NCI-H748 treated with DMSO at 0.1 percent for 48 hours (cell line): ENCODE measurements at places on chromosomes 2 and 18.

DNA sequence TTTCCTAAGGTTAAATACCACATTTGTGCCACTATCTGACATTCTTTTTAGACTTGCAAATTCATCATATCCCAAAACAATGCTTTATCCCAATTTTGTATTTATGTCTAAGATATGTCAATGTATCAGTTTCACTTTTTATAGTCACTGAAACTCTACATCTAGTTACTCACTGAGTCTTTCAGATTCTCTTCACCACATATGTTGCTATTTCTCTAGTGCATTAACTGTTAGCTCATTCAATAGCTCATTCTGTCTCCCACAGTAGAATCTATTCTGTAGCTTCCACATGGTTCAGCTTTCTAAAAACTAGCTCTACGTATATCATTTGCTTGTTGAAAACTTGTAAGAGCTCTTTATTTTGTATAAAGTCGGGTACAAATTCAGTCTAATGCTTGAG lies 1420.6 kb upstream of the NXPH2 start:
- no peak for DNase-seq

GRCh38 chr2:147689220-147689909 lies 155.5 kb upstream of the ACVR2A start:
- no peak for DNase-seq

DNA sequence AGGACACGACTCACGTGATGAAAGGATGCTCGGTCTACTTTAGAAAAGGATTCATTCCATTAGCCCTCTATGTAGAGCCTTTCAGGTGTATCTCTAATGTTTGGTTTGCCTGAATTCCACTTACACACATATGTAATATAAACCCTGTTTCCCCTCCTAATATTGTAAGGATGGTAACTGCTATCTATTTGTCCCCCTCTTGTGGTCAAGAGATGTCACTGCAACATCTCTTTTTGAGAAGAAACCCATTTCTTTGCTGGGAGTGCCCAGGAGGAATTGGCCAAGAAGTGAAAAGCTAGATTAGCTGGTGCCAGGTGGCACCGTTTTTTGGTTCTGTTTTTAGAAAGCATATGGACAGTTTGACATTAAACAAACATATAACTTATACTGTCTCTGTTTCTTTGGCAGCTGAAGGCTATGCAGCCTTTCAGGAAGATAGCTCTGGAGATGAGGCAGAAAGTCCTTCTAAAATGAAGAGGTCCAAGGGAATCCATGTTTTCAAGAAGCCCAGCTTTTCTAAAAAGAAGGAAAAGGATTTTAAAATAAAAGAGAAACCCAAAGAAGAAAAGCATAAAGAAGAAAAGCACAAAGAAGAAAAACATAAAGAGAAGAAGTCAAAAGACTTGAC lies 41.2 kb downstream of the RALBP1 start:
- DNase-seq: peak; percentile 68

DNA sequence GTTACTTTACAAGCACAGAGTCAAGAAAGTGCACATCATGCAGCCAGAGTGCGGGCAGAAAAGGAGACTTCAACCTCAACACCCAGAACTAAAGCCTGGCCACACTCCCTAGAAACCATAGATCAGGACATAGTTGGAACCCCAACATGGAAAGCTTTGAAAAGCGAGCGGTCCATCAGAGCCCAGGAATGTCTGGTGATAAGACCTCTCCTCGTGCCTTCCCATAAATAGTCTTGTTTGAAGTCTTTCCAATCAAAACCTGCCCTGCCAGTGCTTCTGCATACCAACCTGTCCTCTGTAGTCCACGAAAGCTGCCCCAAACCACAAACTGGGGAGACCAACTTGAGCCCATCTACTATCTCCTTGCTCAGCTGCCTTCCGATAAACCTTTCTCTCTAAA lies 55.5 kb downstream of the NEURL3 start:
- no peak for DNase-seq
